ENCODE measurements at places on chromosomes 12 and 14.

DNA sequence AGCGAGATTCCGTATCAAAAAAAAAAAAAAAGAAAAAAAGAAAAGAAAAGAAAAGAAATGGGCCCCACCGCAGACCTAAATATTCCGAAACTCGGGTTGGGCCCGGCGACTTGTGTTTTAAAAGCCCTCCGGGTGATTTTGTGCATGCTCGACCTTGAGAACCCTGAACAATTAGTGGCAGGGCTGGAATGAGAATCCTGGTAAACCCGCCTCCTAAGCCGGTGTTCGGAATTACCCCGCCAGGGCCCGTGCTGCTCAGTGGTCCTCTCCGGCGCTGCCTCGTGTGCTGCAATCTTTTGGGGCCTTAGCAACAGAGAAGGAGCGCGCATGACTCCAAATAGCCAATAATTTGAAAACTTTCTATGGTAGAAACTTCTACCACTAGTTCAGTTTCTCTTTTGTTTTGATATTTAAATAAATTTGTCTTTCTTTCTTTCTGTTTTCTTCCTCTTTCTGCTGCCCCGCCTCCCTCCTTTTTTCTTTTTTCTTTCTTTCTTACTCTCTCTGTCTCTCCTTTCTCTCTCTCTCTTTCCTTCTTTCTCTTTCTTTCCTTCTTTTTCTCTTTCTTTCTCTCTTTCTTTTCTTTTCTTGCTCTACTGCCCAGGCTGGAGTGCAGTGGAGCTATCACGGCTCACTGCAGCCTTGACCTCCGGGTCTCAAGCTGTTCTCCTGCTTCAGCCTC is 1.5 kb upstream of the GALNT6 start:
- no peak for DNase-seq

GRCh38 chr12:2283916-2284315 is 231.1 kb downstream of the CACNA1C start:
- DNase-seq: no peak

GRCh38 chr12:91918431-91918830 is 227.2 kb downstream of the BTG1 start:
- DNase-seq: no peak

DNA sequence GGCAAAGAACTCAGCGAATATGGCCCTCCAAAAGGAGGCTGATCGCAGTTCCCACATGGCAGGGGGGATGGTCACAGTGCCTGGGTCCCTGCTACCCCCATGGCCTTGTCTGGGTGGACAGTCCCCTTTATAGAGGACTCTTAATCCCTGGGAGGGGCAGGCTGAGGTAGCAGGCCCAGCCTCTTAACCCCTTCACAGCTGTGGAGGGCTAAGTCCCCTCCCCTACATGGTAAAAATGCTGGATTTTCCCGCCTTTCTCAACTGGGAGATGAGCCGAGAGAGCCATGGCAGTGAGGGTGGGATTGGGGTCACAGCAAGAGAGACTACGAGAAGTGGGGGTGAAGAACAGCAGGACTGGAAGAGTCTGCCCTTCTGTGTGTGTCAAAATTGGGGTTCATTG is at the start of gene MIP:
Gene MIP (minus strand): TSS at position 101 of the 400 bp plus-strand sequence. CDS start 44 bp downstream, at position 57.
- DNase-seq: no peak

DNA sequence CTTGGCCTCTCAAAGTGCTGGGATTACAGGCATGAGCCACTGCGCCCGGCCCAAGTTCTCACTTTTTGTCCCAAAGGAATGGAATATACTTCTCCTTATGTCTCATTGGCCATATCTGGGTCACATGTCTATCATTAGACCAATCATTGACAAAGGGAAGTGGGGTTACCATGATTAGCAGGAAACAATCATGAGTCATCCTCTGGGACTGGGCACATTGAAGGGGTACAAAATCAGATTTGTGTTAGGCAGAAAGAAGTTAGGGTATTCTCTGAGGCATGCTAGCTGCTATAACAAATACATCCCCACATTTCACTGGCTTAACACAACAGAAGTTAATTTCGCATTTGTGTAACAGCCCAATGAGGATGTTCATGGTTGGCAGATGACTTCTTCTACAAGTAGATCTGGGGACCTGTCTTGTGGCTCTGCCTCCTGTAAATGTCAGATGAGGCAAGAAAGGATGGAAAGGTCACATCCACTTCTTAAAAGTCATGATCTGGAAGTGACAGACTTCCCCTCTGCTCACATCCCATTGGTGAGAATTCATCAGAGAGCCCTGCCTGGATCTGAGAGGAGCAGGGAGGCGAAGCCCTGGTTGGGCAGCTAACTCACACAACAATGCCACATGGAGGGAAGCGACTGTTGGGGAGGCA is 3.1 kb downstream of the CCDC63 start:
- no peak for DNase-seq

GRCh38 chr14:23364164-23365035 is 572 bp downstream of the EFS start:
- DNase-seq: no peak

DNA sequence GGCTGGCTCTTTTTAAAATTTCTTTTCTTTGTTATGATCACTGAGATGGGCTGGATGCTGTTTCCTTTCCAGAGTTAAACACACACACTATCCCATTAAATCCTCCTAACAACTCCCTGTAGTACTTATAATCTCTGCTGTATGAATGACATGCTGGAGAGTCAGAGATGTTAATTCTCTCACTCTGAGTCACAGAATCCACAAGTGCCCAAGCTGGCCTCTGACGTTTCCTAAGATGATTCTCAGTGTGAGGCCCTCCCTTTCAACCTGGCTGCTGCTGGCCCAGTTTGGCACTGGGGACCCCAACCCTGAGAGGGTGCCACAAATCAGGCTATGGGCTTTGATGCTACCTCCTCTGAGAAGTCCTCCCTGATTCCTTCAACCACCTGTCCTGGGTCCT is 5.4 kb downstream of the NOS1 start:
- no peak for DNase-seq

GRCh38 chr12:16018306-16018705 is 107.2 kb downstream of the DERA start:
- DNase-seq: no peak

DNA sequence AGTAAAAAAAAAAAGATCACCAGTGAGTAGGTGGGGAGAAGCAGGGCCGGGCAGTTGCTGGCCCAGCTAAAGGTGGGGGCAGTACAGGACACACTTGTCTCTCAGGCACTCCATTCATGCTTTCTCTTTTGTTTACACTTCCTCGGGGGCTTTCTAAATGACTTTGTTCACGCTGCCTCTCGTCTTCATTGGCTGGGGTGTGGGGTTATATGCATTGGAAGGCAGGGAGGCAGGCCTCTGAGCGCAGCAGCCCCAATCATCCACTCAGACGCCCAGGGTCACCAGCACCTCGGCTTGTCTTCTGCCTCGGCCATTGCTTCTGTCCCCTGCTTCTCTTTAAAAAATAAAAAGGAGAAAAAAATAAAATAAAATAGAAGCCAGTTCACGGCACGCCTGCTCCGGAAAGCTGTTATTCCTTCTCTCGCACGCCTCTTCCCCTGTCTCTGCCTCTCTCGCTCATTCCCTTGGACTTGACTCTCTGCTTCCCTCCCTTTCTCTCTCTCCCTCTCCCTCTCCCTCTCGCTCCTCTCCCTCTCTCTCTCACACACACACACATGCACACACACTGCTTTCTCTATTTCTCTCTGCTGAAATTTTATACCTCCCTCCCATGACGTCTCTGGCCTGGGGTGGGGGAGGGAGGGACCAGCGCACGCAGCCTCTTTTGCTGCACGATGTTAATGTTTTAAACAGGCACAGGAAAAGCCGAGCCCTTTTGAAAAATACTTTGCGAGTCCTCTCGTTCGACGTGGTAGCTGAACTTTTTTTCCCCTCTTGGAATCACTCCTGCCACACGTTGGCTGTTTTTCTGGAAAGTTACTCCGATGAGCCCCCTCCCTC is at the start of gene TGFB3:
Gene TGFB3 (minus strand): TSS at position 570 of the 840 bp plus-strand sequence. CDS start 1,102 bp downstream, outside the sequence.
- peak; percentile 32 for DNase-seq

GRCh38 chr12:39780411-39780912 is 160.9 kb upstream of the ABCD2 start:
- no peak for DNase-seq

- no peak for DNase-seq
These were observed 31.8 kb upstream of the DNM1L start for GRCh38 chr12:32647275-32647674.

- no peak for DNase-seq
These were observed 195.9 kb upstream of the PLEKHG7 start for GRCh38 chr12:92506891-92507290.

- no peak for DNase-seq
These were observed 18.4 kb downstream of the USP44 start for GRCh38 chr12:95532851-95533250.

DNA sequence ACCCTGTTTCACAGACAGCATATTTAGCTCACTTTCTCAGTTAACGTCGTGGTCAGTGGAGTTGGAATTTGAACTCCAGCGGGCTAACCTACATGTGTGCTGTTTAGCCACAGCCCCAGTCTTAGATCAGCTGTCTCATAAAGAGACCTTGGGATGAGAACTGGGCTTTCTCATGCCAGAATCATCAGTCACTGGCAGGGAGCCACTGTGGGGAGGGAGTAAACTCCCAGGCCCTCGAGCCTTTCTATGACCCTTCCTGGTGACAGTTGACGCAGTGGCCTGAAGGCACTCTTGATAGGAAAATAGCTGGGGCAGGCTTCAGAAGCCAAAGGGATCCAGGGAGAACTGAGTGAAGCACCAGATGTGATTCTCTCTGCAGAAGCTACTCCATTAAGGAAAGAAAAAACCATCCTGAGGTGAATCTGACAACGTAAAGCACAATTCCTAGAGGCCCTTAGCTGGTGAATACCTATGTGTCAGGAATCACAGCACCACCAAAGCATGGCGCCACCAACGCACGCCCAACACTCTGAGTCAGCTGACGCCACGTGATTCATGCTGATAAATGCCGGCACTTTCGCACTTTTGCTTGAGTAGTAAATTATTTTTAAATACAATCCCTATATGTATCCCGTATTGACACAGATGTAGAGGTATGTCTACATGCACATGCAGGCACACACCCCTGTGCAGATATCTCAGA is 279.6 kb upstream of the TMEM132C start:
- no peak for DNase-seq

DNA sequence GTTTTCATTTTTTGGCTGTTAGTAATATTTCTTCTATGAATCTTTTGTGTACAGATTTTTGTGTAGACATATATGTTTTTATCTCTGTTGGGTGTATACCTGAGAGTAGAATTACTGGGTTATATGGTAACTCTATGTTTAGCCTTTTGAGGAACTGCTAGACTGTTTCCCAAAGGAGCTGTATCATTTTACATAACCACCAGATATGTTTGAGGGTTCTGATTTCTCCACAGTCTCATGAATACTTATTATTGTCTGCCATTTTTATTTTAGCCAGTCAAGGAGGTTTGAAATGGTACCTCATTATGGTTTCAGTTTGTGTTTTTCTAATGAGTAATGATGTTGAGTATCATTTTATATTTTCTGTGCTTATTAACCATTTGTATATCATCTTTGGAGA is 1.9 kb downstream of the PCNX4 start:
- no peak for DNase-seq

GRCh38 chr14:103372552-103373304 is 12.5 kb upstream of the MARK3 start:
- no peak for DNase-seq

DNA sequence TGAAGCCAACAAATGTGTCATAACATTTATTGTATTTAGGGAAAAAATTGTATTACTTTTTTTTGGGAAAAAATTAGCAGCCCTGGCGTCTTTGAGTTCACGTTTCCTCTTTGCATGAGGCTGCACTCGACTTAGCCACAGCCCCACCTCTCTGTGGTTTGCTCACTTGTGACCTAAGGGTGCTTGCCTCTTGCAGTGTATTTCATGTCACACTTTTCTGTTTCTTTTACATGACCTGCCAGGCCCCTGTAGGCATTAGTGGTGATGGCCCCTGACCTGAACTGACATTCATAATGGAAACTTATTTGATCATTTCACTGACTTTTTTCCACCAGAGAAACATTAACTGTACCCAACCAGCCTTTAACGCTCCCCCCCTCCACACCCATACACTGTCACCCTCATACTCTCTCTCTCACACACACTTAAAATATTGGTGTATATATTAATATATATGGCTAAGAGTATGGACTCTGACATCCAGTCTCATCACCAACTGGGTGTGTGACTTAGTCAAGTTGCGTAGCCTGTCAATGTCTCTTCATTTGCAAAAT is 122.9 kb downstream of the PRKCH start:
- DNase-seq: peak; percentile 47

- DNase-seq: no peak
These were observed 26.5 kb upstream of the STRAP start for GRCh38 chr12:15855646-15856045.

DNA sequence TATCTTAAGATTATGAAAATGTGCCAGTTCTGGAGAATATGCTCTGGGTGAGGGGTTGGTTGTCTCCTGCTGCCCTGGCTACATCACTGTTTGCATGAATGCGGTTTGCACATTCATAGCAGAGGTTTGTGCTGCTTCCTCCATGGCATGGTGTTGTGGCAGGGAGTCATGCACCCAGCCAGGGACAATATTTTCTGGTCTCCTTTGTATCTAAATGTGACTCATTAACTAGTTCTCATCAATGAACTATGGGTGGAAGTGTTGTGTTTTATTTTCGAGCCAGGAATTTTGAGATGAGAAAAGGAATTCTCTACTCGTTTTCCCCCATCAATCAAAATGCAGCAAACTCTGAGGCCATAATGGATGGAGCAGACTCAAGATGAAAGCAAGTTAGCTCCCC is 527.3 kb downstream of the SNAPC1 start:
- DNase-seq: no peak

DNA sequence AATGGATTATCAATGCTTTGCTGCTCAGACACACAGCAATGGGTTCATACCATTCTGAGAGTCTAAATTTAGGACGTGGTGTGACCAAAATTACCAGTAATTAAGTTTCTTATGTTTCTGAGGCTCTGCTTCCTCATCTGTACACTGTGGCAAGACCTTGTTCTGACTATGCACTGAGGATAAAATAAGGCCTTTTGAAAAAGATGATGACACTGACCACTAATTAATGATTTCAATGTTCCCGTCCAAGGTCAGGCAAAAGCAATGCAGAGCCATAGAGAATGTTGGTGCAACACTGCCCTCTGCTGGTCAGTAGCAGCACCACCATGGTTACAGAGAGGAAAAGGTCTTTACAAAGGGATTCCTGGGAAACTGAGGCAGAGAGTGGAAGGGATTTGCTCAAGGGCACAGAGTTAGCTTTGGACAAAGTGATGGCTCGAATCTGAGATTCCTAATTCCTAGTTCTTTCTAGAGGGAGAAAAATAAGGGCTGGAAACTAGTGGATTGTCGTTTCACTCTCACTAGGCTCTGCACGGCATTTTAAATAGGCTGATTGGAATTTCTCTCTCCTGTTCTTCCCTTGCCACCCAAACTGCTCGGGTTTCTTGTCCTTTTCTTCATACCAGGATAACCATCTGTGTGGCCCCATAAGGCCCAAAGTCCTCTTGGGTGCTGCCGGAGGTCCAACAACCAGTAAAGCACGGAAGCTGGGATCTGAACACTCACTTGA is 22.3 kb upstream of the P2RX7 start:
- peak; percentile 43 for DNase-seq

- no peak for DNase-seq
These were observed 283.0 kb upstream of the PRKD1 start for GRCh38 chr14:30210630-30211029.
